Fibroblast of upper back skin (primary cell): ENCODE measurements at places on chromosomes 6 and 20.
A peak's percentile ranks its signal among the peaks of the same experiment; 100 is the strongest.

- no peak for DNase-seq
These were observed 56.6 kb upstream of the TBC1D7 start for GRCh38 chr6:13384966-13385365.

DNA sequence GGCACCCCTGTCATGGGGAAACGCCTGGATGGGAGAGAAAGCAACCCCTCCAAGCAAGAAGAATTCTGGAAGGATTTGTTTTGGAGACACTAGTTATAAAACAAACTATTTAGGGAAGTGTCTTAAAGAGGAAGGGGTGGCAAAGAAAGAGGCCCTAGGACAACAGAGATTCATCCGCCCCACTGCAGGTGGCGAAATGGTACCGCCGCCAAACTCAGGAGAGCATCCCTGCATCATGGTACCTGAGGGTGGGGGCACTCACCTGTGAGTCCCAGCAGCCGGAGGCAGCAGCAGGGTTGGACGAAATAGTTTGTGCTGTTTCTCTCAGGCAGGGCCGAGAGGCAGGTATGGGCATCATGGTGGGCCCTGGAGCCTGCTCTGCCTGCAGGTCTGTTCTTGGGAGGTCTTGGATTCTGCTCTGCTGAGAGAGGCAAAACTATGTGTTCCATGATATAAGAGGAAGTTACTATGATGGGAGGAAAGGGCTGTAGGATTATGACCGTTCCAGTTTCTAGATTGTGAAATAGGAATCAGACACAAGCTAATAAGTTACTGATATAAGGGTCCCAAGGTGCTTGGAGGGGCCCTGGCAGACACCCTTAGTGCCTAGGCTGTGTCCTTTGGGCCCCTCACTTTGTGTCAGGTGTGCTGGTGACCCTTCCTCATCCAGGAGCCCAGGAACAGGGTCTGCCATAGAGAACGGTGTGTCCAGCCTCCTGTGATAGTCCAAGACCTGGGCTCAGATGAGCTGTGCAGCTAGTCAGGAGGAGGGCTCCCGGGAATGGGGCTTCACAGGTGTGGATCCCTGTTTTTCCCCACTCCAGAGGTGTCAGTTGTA, 20.4 kb downstream of the SIRPD start:
- DNase-seq = no peak

- no peak for DNase-seq
These were observed 81.3 kb downstream of the CDC5L start for GRCh38 chr6:44468835-44469234.

GRCh38 chr6:41325446-41326066, 9.9 kb upstream of the NCR2 start:
- no peak for DNase-seq

GRCh38 chr6:165223101-165223500, 86.3 kb downstream of the C6orf118 start:
- DNase-seq = peak; percentile 22

GRCh38 chr6:147586044-147586443, 77.6 kb downstream of the SAMD5 start:
- DNase-seq = peak; percentile 32

DNA sequence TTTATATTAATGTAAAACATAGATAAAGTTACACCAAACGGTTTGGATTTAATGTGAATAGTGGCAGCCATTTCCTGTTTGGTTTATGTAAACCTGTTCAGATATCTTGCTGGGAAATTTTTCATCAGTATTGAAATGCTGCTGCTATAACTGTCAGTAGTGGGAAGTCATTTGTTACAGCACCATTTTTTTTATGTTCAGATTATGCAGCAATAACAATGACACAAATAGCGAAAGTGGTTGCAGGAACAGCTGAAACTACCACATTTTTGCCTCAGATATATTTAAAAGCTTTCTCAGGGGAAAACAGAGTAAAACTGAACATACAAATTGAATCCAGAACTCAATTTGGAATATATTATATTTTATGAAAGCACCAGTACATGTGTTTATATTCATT, 128.8 kb upstream of the SIM1 start:
- peak; percentile 45 for DNase-seq
